Uterine smooth muscle cell (primary cell): ENCODE measurements at places on chromosomes 6 and 20. TPM values are rescaled to one million over a fixed set of nuclear protein-coding genes. Genes with fewer than 3 reads are reported as not detected.

Gene CHMP4B
- 39.6 and 40.3 TPM in 2 replicates for total RNA-seq

Gene CD40
- total RNA-seq, result 1.1 and 2.0 TPM in 2 replicates

Gene CLVS2
- 0.12 TPM in 1 of 2 replicates, not detected in the other for total RNA-seq

Gene PXDC1
- 43.1 and 66.2 TPM in 2 replicates for total RNA-seq
